Hematopoietic multipotent progenitor cell treated with erythropoietin and hydrocortisone succinate and interleukin-3 and kit ligand, for 8 days (in vitro differentiated cells): ENCODE measurements at places on chromosomes 2 and 18.

DNA sequence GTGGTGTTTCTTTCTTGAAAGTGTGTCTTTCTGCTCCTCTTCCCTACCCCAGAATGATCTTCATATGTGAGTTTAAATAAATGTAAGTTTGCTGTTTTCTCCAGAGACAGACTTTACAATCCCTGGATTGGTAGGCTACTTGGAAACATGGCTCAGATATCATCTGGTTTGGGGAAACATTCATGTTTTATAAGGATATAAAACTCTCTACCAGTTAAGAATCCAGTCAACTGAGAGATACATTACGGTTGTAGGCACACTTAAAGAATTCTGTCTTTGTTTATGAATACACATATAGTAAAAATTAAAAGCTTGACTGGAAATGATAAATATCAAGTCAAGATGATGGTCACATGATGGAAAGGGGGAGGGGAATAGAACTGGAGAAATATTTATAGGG lies 739.3 kb downstream of the SLC4A3 start:
- no peak for DNase-seq

DNA sequence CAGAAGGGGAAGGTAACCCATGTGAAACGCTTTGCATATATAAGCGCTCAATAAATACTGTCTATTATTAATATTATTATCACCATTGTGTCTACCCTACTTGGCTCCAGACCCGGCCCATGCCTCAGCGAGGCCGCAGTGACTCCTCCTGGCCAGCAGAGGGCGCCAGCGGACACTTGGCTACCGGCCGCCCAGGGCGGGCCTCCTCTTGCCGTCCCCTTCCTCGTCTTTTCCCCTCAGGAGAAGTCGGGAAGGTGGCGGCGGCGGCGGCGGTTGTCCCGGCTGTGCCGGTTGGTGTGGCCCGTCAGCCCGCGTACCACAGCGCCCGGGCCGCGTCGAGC lies at the start of gene AGFG1:
TSS of gene AGFG1 (plus strand) at position 233 of the 341 bp plus-strand sequence. CDS start 266 bp downstream, outside the sequence.
- DNase-seq, result peak; percentile 77

GRCh38 chr18:23735021-23735464 lies 45.8 kb downstream of the LAMA3 start:
- DNase-seq, result no peak

DNA sequence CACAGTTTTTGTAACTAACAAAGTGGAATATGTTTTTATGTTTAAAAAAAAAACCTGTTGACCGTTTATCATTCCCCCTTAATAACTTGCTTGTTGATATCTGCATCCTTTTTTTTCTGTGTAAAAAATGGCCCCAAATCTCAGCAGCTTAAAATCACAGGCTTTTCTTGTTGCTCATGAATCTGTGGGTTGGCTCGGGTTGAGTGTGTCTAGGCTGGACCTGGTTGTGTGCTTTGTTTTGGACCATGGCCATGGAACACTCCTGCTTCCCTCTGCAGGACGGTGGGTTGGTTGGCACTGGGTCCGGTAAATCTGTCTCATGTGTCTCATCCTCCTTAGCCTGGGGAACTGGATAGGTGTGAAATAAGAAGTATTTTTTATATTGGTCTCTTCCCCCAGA lies 139.0 kb upstream of the LINC00305 start:
- DNase-seq, result no peak

DNA sequence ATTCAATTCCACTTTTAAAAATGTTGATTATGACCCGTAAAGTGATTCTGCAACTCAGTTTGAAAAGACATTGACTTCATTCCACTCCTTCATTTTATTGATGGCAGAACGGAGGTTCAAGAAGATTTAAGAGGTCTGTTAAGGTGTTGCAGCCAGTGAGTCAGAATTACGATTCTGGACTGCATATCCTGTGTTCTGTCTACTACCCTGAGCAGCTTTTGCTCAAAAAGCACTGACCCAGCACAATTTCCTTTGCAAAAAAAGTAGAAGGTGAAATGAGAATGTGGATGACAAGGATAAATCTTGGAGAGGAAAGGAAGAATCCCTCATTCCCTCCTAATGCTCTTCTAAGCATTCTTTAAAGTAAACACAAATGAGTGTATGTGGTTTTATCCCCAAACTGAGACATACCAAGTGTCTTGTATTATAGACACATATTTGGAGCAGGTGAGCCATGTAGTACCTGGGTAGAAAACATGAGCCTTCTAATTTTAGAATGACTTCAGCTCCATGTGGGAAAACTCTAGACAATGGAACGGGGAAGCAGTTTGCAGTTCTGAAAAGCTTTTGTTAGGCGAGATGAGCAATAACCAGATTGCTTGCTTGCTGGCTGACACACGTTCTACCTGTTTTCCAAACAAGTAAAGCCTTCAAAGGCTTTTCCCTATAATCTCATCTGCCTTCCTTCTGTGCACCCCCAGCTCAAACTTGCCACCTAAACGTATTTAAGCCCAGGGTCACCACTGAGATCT lies 44.7 kb downstream of the TGFA start:
- no peak for DNase-seq

- DNase-seq, result no peak
Measured at GRCh38 chr2:191824398-191824797, 22.5 kb downstream of the CAVIN2 start.
